Stimulated activated CD4-positive, alpha-beta T cell treated with anti-CD3 and anti-CD28 coated beads, Interleukin-4, amount 100 ng/mL, for 48 hours (primary cell): ENCODE measurements at places on chromosomes 16 and 17.

- no peak for DNase-seq
Measured at GRCh38 chr16:85902366-85903155, 3.6 kb downstream of the IRF8 start.

DNA sequence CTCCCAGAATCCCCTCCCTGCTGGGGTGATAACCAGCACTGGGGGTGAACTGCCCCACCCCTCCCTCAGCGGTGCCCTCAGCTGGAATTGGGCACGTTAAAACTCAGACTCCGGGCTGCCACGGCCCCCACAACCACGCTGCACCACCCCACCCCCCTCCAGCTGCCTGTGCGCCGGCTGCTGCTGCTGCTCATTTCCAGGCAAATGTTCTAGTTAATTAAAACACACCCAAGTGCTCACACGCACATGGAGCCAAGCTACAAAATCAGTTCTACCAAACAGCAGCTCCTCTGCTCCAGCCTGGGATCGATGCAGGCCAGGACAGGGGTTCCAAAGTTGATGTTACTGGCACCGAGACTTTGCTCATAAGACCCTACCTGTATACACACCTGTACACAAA is 180.5 kb downstream of the ZNF423 start:
- no peak for DNase-seq

DNA sequence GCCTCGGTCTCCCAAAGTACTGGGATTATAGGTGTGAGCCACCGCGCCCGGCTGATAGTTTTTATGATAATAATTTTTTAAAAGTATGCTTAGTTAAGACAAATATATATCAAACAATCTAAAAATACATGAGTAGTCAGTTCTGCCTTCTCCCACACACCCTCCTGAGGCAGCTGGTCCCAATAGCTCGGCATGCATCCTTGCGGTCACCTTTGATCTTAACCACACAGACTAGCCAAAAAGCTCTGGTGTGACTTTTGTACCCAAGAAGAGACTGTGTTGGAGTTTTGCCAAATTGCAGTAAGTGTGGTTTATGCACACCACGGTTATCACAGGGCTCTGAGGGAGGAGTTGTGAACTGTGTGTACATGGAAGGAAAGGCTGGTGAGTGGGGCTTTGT is 25.6 kb downstream of the ATP6V0A1 start:
- peak; percentile 66 for DNase-seq

DNA sequence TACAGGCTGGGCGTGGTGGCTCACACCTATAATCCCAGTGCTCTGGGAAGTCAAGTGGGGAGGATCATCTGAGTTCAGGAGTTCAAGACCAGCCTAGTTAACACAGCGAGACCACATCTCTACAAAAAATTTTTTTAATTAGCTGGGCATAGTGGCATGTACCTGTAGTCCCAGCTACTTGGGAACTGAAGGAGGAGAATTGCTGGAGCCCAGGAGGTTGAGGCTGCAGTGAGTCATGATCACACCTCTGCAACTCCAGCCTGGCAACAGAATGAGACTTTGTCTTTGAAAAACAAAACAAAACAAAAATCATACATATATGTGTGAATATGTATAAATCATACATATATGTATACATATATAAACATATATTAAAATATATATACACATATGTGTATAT is 54.1 kb upstream of the MARCHF10 start:
- DNase-seq, result no peak

DNA sequence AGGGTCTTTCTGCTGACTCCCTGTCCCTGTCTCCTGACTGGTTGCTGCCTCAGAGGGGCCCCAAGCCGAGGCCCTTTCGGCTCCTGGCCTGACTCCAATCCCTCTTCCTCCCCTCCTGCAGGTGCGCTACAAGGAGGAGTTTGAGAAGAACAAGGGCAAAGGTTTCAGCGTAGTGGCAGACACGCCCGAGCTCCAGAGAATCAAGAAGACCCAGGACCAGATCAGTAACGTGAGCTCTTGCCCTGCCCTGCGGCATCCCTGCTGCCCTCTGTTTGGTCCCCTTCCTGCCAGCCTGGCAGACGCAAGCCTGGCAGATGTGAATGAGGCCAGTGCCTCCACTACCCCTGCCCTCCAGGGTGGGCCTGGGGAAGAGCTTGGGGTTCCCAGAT is 27.1 kb upstream of the LASP1NB start:
- DNase-seq, result peak; percentile 27

GRCh38 chr17:66849851-66850580 is 15.1 kb downstream of the CACNG5 start:
- no peak for DNase-seq

GRCh38 chr16:49834531-49835151 is 21.3 kb downstream of the ZNF423 start:
- DNase-seq, result no peak
